ENCODE measurements at places on chromosomes 7 and 10. TPM values are rescaled to one million over a fixed set of nuclear protein-coding genes. Genes with fewer than 3 reads are reported as not detected.

The LGI1 gene
- total RNA-seq: not detected

The ANKRD30A gene
- total RNA-seq: not detected

The MSMB gene
- not detected for total RNA-seq

The HIP1 gene
- total RNA-seq: 13.4 TPM

The IL2RA gene
- 1.7 TPM for total RNA-seq

The MUC3A gene
- total RNA-seq: 0.47 TPM

The SLC26A5 gene
- not detected for total RNA-seq

The FXYD4 gene
- total RNA-seq: not detected

DNA sequence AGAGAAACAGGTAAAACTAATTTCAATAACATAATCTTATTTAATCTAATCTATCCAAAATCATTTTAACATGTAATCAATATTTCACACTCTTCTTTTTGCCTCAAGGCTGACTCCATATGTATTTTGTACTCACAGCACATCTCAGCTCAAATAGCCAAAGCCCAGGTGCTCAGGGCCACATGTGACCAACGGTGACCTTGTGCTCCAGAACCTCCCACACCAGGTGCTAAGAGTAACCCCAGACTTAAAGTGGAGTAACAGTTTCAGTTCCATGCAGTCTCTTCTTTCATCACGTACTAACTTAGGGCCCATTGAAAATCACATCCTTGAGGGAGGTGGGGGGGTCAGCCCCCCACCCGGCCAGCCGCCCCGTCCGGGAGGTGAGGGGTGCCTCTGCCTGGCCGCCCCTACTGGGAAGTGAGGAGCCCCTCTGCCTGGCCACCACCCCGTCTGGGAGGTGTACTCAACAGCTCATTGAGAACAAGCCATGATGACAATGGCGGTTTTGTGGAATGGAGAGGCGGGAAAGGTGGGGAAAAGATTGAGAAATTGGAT is 47.3 kb downstream of the NCAPG2 start:
- no peaks in the 10 kb centered on the region for H3K36me3 ChIP-seq
- H3K27ac ChIP-seq: no peak overlapping the region
- no peaks in the 10 kb centered on the region for H3K27me3 ChIP-seq
- H3K4me3 ChIP-seq: no peak overlapping the region
- no peaks in the 10 kb centered on the region for H3K4me1 ChIP-seq

DNA sequence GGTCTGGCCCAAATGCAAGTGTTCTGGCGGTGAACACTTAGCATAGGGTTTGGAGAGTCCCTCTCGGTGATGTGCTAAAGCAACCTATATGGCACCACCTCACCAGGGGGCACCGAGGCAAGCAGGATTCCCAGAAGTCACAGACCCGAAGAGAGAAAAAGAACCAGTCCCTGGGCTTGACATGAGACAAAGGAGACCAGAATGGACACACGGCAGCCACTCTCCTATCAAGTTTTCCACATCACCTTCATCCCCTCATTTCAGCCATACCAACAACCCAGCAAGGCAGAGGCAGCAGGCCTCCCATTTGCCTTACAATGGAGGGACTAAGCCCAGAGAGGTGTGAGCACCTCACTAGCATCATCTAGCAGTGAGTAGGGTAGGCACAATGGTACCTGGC is 19.7 kb downstream of the GPRIN2 start:
- peaks cover 3% of the 10 kb centered on the region for H3K27me3 ChIP-seq
- H3K4me1 ChIP-seq: no peaks in the 10 kb centered on the region
- no peak overlapping the region for H3K4me3 ChIP-seq
- peak; percentile 13 for DNase-seq
- H3K36me3 ChIP-seq: no peaks in the 10 kb centered on the region

GRCh38 chr7:16171928-16172327 is 249.4 kb downstream of the CRPPA start:
- no peak overlapping the region for H3K4me3 ChIP-seq
- no peak overlapping the region for H3K27ac ChIP-seq
- H3K4me1 ChIP-seq: no peaks in the 10 kb centered on the region
- DNase-seq: no peak

DNA sequence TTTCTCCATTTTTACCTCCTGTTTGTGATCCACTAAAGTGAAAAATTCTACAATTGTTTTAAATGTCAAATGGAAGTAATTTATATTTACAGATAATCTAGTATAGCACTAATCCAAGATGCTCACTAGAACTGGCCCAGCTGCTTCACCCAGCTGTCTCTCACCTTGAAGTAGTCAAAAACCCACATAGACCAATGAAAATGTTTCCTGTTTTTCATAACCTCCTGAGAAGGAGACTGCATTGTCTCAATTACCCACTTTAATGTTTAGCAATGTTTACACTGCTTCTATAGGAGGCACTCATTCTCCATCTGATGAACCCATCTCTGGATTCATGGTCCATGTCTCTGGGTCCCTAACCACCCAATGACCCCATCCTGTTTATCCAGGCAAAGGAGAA is 56.1 kb upstream of the ADO start:
- no peak overlapping the region for H3K4me3 ChIP-seq
- DNase-seq: no peak
- no peaks in the 10 kb centered on the region for H3K4me1 ChIP-seq

GRCh38 chr7:40717242-40717641 is 582.4 kb downstream of the SUGCT start:
- no peaks in the 10 kb centered on the region for H3K36me3 ChIP-seq
- DNase-seq: peak; percentile 74
- H3K27ac ChIP-seq: no peak overlapping the region
- no peaks in the 10 kb centered on the region for H3K27me3 ChIP-seq
- H3K4me3 ChIP-seq: no peak overlapping the region

DNA sequence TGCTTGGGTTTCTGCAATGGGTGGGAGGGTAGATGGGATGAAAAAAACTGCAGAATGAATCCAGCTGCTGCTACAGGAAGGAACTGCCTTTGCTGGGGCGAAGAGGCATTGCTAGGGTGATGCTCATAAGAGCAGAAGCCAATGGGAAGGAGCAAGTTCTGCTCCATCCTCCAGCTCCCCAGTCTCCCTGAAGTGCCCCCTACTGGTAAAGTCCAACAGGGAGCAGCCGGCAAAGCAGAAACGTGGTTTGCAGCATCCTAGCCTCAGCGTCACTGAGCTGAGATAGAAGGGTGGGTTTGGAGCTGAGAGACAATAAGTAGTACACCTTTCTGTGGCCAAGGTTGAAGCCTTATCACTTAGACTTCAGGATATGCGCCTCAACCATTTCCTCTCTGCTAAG is 220.5 kb downstream of the CCSER2 start:
- DNase-seq: no peak
- H3K4me3 ChIP-seq: no peak overlapping the region
- no peaks in the 10 kb centered on the region for H3K36me3 ChIP-seq
- no peaks in the 10 kb centered on the region for H3K27me3 ChIP-seq
- no peak overlapping the region for H3K27ac ChIP-seq

GRCh38 chr10:104127411-104127810 is 5.4 kb downstream of the SFR1 start:
- H3K4me3 ChIP-seq: no peak overlapping the region
- no peaks in the 10 kb centered on the region for H3K27me3 ChIP-seq
- H3K36me3 ChIP-seq: no peaks in the 10 kb centered on the region
- peak; percentile 6 for DNase-seq
- H3K4me1 ChIP-seq: peaks cover 7% of the 10 kb centered on the region

- peak; percentile 77 for DNase-seq
- peaks cover 17% of the 10 kb centered on the region for H3K4me1 ChIP-seq
- no peaks in the 10 kb centered on the region for H3K27me3 ChIP-seq
- H3K36me3 ChIP-seq: peaks cover 7% of the 10 kb centered on the region
- H3K27ac ChIP-seq: peak within 1 kb of the TSS; percentile 55
These were observed at the start of gene FIGNL1 for GRCh38 chr7:50449881-50450589. FIGNL1 (minus strand) TSS chr7:50450350; CDS start chr7:50447287, 3,063 bp downstream.

DNA sequence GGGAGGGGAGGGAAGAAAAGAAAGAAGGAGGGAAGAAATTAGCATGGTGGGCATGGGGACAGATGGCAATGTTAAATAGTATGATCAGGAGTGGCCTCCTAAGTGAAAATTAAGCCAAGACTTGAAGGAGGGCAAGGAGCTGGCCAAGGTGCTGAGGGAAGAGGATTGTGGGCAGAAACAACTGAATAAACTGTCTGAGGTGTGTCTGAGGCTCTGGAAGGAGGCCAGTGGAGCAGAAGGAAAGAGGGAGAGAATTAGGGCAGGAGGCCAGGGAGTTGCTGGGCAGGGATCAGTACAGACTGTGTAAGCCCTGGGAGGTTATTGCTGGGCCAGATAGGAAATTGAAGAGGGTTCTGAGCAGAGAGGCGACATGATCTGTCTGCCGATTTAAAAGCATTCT is 40.6 kb upstream of the VKORC1L1 start:
- DNase-seq: no peak
- H3K27ac ChIP-seq: no peak overlapping the region
- H3K4me1 ChIP-seq: no peaks in the 10 kb centered on the region
- H3K36me3 ChIP-seq: no peaks in the 10 kb centered on the region
- no peaks in the 10 kb centered on the region for H3K27me3 ChIP-seq
- no peak overlapping the region for H3K4me3 ChIP-seq

- H3K4me3 ChIP-seq: no peak overlapping the region
- no peak for DNase-seq
- no peaks in the 10 kb centered on the region for H3K36me3 ChIP-seq
These were observed 164.9 kb upstream of the RNF32 start for GRCh38 chr7:156475666-156476065.

DNA sequence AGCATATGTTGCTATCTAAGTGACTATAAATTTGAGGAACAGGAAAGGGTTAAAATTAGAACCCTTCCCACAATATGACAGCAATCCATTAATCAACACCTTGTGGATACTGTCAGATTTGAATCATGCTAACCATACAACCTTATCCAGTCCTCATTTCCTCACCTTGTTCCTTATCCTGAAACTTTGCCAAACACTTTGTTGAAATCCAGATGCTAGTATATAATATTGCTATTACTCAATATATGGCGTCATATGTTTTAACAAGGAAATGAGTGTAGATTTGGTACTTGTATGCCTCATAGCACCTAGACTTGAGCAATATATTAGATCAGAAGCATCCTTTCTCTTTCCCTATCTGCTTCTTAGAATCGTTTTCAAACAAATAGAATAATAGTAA is 66.3 kb upstream of the SLC25A13 start:
- H3K27ac ChIP-seq: peak overlapping the region; percentile 31
- DNase-seq: no peak
- no peaks in the 10 kb centered on the region for H3K27me3 ChIP-seq
- H3K4me3 ChIP-seq: no peak overlapping the region
- H3K4me1 ChIP-seq: no peaks in the 10 kb centered on the region

GRCh38 chr10:126459878-126460481 is 71.7 kb upstream of the ADAM12 start:
- H3K27me3 ChIP-seq: no peaks in the 10 kb centered on the region
- DNase-seq: no peak
- no peak overlapping the region for H3K4me3 ChIP-seq

DNA sequence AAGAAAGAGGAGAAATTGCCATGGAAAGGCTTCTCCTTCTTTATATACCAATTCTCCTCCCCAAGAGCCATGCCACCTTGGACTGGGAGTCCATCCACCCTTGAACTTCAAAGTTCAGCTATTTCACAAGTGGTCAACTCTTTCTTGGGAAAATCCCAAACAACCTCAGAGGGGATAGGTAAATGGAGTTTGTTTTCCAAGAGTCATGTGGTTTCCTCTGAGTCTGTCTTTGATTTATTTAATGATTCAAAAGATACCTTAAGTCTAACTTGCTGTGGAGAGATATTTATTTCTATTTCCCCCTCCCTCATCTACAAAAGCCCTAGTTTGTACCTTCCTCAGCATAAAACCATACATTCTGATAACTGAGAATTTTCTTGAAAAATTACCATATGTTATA is 758.6 kb upstream of the IGFBP3 start:
- H3K27ac ChIP-seq: no peak overlapping the region
- no peaks in the 10 kb centered on the region for H3K27me3 ChIP-seq
- no peaks in the 10 kb centered on the region for H3K36me3 ChIP-seq
- peaks cover 7% of the 10 kb centered on the region for H3K4me1 ChIP-seq
- no peak overlapping the region for H3K4me3 ChIP-seq

- DNase-seq: peak; percentile 55
- H3K36me3 ChIP-seq: no peaks in the 10 kb centered on the region
- H3K4me3 ChIP-seq: no peak overlapping the region
- peaks cover 56% of the 10 kb centered on the region for H3K27me3 ChIP-seq
These were observed 26.4 kb downstream of the HIF1AN start for GRCh38 chr10:100562008-100562672.

- DNase-seq: no peak
- peaks cover 16% of the 10 kb centered on the region for H3K4me1 ChIP-seq
- H3K27ac ChIP-seq: no peak overlapping the region
- no peak overlapping the region for H3K4me3 ChIP-seq
- H3K27me3 ChIP-seq: no peaks in the 10 kb centered on the region
These were observed 18.1 kb downstream of the CDC123 start for GRCh38 chr10:12214093-12214492.

GRCh38 chr10:115857856-115858255 is 415.1 kb downstream of the GFRA1 start:
- no peaks in the 10 kb centered on the region for H3K36me3 ChIP-seq
- no peaks in the 10 kb centered on the region for H3K27me3 ChIP-seq
- no peak overlapping the region for H3K4me3 ChIP-seq
- no peaks in the 10 kb centered on the region for H3K4me1 ChIP-seq

DNA sequence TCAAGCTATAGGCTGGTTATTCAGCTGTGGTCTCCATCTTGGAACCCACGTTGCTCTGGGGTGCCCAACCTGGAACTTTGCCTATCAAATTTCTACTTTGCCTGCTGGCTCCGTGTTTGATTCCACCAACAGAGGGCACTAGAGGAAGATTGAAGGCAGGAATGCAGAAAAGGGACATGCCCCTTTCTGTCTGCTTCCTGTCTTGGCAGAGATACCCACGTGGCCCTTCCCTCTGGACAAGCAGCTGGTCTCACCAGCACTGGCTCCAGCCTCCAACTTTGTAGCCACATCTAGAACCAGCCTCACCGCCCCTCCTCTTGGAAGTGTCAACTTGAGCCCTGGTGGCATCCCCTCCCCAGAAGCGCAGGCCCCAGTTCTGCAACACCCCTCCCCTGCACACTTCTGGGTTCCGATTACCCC is 52.1 kb upstream of the ZNF438 start:
- H3K27ac ChIP-seq: no peak overlapping the region
- H3K4me3 ChIP-seq: no peak overlapping the region
- no peak for DNase-seq
- H3K27me3 ChIP-seq: no peaks in the 10 kb centered on the region

DNA sequence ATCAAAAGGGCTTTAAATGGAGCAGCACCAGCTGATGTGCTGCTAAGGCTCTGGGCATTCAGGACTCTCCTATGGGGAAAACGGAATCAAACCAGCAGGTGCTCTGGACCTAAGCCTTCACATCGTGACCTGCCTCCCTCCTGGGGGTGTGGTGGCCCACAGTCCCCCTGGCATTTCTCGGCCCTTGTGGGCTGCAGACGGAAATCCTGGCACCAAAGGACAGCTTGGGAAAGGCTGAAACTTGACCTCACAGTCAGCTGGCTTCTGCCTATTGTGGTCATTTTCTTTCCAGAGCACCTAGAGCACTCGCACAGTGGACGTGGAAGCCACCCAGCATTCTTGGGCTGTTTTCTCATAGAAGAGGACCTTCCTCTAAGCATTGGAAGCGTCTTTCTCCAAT is 74.8 kb downstream of the TPST1 start:
- no peak overlapping the region for H3K27ac ChIP-seq

GRCh38 chr7:3578399-3578798 is 277.3 kb downstream of the SDK1 start:
- H3K36me3 ChIP-seq: no peaks in the 10 kb centered on the region
- no peak for DNase-seq
- no peak overlapping the region for H3K4me3 ChIP-seq
- no peaks in the 10 kb centered on the region for H3K27me3 ChIP-seq
- no peak overlapping the region for H3K27ac ChIP-seq
